ENCODE measurements at places on chromosomes 5 and 9.
A peak's percentile ranks its signal among the peaks of the same experiment; 100 is the strongest.

DNA sequence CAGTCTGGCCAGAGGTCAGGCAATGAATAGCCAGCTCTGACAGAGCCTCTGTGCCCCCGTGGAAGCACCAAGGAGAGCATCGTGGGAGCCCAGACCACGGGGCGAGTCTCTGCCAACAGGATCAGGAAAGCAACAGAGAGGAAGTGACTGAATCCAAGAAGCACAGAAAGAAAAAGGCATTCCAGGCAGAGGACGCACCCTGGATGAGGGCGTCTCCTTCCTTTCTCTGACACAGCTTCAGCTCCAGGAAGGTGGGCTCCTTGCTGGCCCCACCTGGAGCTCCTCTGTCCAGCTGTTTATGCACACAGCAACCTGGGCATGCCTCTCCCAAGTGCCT is 16.6 kb downstream of the HK3 start:
- DNase-seq, result no peak

DNA sequence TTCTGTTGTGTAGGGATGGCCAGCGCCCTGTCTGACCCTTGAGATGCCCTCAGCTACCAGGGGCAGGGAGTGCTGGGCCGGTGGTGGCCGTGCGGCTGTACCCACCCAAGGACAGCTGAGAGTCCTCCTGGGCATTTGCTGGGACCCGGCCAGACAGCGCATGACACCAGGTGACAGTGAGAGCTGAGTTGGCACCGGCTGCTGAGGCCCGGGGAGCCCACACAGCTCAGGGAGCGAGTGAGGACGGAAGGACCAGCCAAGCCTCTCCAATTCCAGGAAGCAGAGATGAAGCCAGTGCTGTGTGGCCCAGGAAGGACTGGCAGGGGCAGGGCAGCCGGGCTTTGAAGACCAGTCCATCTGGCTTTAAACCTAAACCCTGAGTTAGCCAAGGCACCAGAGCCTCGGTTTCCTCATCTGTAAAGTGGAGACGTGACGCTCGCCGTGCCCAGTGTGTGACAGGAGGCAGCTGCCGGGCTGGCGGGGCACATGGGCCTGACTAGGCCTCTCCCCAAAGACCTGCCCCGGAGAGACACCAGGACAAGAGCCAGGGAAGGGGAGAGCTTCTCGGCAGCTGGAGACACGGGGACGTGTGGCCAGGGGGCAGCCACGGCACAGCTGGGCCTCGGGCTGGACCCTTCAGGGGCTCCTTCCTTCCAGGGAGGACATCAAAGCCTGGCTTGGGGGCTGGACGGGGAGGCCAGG is 3.0 kb upstream of the AGPAT2 start:
- no peak for DNase-seq

- no peak for DNase-seq
These were observed 364 bp downstream of the RPS6 start for GRCh38 chr9:19379697-19380046.

DNA sequence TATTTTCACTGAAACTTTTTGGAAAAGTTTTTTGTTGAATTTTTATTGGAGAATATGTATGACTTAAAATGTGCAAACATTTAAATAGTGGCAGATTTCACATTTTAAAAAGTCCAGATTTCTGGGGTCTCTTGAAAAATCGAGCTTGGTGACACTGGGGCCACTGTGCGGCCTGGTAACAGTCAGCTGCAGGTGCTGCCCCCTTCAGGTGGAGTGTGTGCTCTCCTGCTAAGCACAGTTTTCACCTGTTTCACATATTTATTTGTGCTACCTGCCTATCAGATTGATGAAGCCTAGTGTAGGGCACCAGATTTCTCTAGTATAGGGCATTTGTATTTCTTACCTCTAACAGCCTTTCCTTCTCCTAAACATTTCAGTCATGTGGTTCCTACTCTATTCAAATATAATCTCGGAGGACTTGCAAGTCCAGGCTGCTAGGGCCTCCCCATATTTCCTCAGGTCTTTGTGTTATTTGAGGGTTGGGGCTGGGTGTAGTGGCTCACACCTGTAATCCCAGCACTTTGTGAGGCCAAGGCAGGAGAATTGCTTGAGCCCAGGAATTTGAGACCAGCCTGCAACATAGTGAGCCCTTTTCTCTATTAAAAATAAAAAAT is 95.8 kb upstream of the KLF9 start:
- no peak for DNase-seq

DNA sequence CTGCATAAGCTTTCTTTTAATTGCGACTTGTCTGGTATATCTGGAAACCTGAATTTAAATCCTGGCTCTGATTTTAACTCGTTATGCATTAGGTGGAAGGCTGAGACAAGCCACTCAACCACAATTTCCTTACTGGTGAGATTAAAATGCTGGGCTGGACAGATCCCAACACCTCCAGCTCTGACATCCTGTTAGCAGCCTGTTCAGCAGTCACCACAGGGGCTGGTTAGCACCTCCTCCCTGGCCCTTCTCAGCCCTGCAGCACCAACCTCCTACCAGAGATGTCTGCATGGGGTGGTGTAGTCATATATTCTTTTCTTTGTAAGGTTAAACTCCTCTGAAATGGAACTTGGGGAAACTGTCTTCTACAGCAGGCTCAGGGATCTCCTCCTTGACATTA is 156.5 kb upstream of the NFIL3 start:
- DNase-seq, result no peak

DNA sequence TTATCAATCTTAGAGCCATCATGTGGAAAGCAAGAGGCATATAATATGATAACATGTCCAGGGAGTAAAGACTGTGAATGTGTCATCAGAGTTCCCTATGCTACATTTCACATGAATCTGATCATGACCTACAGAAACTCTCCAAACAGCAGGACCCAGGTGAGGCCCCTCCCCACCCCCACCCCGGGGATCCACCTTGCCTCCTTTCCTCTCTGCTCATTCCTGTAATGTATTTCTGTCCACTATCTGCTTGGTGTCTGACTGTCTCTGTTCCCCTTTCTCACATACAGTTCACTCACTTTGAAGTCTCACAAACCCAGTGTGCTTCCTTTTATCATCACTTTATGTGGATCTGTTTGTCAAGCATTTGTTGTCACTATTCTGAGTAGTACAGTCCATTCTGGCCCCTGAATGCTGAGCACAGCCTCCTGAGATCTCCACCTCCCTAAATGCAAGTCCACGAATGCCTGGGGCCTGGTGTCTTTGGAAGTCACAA is 76.4 kb upstream of the SMARCA2 start:
- DNase-seq, result peak; percentile 72

DNA sequence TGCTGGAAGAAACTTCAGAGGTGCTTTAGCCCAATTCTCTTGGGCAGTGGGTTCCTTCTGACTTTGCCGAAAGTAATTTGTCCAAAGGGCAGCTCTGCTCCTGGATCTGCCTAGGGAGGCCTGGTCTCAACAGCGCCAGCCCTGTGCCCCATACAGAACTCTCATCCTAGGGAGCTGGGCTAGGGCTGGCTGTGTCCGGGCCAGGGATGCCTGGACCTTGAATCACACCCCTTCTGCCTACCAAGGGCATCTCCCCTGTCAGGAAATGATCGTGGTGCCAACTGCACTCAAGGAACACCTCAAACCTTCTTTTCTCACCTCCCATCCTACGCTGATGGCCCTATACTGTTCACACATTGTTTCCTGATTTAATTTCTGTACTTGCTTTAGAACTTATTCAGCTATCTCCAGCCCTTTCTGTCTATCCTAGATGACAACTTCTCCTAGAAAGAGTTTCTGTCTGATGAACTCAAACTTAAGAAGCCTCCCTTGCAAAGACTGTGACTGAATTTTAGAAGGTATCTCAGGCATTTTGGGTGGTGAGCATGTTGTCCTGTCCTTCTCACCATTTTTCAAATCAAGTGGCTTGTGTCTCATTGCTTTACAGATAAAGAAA is 37.4 kb upstream of the NFIB start:
- no peak for DNase-seq

DNA sequence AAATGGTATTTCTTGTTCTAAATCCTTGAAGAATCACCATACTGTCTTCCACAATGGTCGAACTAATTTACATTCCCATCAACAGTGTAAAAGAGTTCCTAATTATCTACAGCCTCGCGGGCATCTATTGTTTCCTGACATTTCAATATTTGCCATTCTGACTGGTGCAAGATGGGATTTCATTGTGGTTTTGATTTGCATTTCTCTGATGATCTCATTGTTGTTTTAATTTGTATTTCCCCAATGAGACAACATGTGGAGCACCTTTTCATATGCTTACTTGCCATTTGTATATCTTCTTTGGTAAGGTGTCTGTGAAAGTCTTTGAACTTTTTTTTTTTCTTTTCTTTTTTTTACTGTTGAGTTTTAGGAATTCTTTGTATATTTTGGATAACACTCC is 473.6 kb downstream of the KCTD16 start:
- DNase-seq, result no peak

GRCh38 chr9:84152204-84152603 is 171.6 kb downstream of the RMI1 start:
- no peak for DNase-seq

GRCh38 chr5:25255128-25255527 is 610.4 kb upstream of the CDH10 start:
- DNase-seq, result no peak

DNA sequence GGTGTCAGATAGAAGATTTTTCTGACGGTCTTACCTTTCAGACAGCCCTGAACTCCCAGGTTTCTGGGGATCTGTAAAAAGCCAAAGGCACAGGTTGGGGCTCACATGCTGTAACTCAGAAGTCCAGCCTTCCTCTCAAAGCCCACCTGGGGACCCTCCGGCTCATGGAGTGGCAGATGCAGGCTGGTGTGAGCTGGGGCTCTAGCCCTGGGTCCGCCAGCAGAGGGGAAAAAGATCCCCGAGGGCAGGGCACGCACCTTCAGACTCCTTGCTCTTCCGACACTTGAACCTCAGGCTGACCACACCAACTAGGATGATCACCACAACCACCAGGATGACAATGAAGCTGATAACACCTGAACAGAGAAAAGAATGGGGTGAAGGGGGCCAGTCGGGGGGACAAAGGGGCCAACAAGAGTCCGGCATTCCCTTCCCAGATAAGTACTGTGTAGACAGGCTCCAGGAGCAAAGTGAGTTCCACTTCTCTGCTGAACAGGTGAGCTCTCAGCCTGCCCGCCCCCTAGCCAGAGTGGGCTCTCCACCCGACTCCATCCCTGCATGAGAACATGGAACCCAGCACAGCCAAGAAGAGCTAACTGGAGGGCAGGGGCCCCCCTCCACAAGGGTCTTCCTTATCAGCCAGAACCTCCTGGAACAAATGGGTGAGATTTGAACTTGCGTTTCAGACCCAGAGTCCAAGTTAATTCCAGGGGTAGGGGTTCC is 7.8 kb downstream of the ECSCR start:
- no peak for DNase-seq

DNA sequence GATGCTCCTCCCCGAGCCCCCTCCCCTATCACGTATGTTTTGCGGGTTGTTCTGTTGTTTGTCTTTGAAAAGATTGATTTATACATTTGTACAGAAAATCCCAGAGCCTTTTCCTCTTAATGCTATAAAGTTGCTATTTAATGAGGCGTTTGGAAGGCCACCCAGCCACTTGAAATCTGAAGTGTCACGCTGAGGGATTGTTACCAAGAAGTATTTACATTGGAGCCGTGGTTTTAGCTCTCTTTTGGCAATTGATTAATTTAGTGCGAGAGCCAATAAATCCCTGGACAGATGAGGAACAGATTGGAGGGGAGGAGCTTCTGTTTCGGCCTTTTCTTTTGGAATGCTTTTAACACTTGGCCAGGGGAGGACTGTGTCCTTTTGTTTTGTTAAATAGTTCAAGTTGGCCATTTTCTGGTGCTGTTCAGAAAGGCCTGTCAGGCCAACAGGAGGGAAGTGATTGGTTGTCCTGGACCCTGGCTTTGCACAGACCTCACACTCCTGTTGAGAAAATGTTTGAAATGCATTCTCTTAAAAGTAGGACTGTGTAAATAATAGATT is 250.2 kb downstream of the PDZD2 start:
- no peak for DNase-seq

GRCh38 chr5:53037141-53037859 is 48.1 kb downstream of the ITGA2 start:
- no peak for DNase-seq

DNA sequence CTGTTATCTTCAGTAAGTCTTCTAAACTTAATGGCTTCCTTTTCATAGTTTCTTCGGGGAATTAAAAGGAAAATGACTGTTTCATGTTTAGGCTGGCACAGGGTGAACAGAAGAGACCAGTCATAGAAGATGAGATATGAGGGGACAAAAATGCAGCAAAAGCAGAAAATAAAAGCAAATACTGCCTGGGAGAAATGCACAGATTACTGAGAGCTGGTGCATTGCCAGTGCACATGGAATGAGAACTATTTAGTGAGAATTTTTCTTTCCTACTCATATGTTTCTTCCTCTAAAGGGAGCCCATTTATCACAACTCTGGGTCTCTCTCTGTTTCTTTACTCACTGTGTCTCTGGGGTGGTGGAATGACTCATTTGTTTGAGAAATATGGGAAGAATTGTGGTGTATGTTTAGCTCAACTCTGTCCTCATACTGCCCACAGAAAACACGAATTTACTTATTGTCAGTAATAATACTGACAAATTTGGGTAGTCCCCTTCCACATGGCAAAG is 25.9 kb upstream of the ANKRD55 start:
- DNase-seq, result no peak

GRCh38 chr9:135032041-135032835 is 55.2 kb upstream of the OLFM1 start:
- no peak for DNase-seq

DNA sequence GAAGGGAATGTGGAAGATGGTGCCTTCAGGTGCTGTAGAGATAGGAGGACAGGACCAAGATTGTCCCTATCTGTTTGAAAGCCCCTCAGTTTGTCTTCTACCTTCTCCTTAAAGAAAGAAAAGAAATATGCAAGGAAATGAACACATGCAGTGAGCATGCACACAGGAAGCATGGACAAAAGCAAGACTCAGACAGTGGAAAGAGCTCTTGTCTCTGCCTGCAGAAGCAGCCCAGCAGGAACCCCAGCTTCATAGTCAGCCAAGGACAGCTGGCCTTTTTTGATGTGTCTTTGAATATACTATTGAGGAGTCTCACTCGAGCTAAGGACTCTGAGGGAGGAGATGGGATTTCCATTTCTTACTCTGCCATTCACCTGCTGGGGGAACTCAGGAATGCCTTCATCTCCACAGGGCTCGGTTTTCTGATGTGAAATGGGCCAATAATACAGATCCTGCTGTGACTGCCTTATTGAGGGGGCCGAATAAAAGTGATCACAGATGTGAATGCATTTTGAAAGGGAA is 132.5 kb upstream of the ADRA1B start:
- DNase-seq, result no peak
